Fibroblast of skin of right quadriceps (primary cell): ENCODE measurements at places on chromosomes 13 and 19.
A peak's percentile ranks its signal among the peaks of the same experiment; 100 is the strongest.

DNA sequence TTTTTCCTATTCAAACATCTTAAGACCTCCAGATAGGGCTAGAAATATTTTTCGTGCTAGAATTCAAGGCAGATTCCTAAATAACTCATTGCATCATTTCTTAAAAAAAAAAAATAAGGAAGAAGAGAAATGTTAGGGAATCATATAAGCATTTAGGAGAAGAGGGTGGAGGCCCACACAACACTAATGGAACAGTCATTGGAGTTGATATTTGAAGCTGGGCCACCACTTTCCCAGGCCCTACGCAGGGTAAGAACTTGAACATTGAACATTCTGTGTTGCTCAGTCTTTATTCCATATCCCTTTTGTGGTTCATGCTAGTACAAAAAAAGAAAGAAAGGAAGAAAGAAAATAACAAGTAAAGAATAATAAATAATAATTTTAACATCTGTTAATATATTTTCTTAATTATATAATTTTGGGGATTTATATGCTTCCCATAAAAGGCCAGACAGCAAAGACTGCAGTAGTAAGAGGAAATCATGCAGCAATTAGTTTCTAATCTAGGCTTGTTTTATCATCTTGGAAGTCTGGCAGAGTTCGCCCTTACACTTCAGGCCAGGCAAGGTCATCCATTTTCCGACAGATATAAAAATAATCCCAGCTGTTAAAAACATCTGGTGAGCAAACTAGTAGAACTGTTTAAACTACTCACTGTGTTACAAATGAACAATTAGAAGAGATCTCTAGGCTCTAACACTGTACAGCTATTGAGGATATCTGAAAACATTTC lies 127.7 kb downstream of the FRY start:
- no peak for DNase-seq

DNA sequence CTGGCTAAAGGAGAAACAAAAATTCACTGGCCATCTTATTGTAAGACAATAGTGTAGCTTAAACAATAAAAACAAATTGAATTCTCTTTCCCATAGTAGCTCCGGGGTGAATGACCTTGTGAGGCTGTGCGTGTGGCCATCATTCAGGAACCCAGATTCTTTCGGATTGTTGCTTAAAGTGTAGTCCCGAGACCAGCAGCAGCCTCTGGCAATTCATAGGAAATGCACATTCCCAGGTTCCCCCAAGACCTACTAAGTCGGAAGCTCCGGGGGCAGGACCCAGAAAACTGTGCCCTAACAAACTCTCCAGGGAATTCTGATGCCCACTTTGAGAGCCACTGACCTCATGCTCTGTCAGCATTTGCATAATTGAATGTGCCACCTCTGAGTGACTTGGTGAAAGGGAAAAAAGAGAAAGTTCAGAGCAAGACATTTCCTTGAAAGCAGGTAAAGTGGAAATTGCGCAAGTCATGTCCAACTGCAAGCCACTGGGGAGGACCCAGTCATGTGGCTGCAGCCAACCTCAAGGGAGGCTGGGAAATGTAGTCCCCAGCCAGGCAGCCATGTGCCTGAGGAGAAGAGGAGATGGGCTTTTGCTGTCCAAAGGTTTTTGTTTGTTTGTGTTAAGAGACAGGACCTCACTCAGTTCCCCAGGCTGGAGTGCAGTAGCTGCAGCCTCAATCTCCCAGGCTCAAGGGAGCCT lies 50.7 kb upstream of the PNMA8B start:
- no peak for DNase-seq

- peak; percentile 34 for DNase-seq
Observed at GRCh38 chr13:36673838-36674326, at the start of gene SERTM1. Gene SERTM1, plus strand, starts transcription at chr13:36674020. Its CDS starts 21,059 bp downstream, at chr13:36695079.

DNA sequence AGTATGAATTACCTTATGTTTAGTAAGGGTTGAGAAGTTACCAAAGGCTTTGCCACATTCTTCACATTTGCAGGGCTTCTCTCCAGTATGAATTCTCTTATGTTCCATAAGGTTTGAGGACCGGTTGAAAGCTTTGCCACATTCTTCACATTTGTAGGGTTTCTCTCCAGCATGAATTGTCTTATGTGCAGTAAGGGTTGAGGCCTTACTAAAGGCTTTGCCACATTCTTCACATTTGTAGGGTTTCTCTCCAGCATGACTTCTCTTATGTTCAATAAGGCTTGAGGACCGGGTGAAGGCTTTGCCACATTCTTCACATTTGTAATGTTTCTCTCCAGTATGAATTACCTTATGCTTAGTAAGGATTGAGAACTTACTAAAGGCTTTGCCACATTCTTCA lies 26.7 kb downstream of the ZNF728 start:
- DNase-seq: no peak

DNA sequence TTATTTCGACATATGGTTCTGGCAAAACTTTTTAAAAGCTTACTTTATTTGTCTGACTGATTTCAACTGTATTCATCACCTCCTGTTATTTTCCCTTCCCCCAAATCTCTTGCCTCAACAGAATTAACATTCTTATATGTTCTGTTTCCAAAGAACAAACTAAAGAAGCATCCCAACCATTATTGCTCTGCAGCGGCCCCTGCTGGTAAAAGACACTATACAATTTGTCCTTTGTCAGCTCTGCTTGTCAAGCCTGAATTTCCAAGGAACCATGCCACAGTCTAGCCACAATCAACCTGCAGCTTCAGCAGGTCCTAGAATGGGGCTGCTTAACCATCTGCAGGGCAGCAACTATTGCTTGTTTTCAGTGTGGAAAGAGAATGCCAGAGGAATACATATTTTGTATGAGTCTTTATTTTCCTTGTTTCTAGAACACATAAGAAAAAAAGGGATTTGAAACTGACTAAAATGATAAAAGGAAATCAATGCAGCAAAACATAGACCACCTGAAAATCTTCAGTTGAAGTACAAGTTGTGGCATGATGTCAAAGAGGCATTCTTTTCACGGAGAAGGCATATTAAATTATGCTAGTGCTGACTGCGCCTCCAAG lies 845.3 kb downstream of the DIAPH3 start:
- peak; percentile 69 for DNase-seq

DNA sequence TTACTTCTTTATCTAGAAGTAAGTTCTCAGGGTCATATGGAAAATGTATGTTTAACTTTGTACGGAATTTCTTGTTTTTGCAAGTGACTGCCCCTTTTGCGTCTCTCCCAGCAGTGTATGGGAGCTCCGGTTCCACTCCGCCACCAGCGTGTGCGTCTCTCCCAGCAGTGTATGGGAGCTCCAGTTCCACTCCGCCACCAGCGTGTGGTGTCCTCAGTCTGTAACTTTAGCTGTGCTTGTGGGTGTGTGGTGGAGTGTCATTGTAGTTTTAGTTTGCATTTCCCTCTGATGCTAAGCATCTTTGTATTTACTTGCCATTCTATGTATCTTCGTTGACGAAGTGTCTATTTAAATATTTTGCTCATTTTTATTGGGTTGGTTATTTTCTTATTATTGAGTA lies 2.4 kb downstream of the CUL4A start:
- DNase-seq: no peak

DNA sequence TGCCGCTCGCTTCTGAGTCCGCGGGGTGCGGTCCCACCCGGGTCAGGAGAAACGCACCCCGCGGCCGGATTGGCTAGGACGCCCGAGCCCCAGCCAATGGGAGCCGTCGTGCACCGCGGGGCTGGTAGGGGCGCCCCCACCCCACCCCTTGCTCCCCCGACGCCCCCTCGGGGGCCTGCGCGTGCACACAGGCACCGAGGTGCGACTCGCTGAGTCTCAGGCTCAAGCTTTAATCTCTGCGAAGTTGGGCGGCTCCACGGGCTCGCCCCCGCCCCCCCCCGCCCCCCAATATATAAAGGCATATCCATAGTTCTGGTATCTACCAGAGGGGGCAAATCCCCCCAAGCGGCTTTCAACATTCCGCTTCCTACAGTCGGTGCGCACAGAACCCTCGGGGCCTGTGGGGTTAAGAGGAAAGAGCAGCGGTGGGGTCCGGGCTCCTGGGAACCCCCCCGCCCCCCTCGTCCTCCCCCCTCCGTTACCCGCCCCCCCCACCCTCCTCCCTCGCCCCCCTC lies at the start of gene COX6B2:
TSS of gene COX6B2 (minus strand) at position 22 of the 515 bp plus-strand sequence. CDS start 198 bp downstream, outside the sequence.
- DNase-seq: no peak

- DNase-seq: no peak
Observed at GRCh38 chr13:75761369-75761768, 125.2 kb downstream of the LMO7 start.

DNA sequence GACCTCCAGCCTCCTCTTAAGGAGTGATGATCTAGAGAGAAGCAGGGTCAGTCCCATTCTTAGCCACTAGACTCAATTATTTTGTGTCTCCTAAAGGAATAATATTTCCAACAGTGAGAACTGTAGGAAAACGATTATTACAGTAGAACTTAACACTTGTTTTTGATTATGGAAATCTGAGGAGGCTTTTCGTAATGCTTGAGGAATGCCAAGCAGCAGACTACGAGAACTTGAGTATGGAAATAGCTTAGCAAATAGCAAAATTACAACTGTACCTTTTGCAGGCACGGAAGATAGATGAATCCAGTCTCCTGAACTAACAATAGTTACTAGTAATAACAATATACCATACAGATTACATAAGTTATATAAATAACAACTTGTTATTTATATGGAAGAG lies 12.2 kb downstream of the BRD4 start:
- DNase-seq: peak; percentile 86

DNA sequence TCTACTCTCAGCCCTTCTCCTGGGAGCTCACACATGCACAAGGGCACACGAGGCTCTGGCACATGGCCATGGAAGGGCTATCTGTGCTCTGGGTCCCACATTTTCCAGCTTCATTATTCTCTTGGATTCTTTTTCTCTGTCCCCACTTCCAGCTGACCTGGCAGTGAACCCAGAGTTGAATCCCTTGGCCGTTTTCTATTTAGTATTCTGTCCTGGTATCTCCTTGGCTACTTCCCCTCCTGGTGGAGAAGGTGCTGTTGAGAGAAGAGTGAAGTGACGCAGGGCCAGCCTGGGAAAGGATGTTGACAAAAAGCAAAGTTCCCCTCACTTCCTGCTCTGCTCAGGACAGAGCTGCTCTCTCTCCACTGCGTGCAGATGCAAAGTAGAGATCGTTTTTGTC lies 303.1 kb downstream of the IRS2 start:
- DNase-seq: no peak

GRCh38 chr19:4347521-4347920 lies 4.2 kb downstream of the MPND start:
- no peak for DNase-seq

GRCh38 chr13:30159446-30159839 lies 147.9 kb downstream of the KATNAL1 start:
- DNase-seq: peak; percentile 88

DNA sequence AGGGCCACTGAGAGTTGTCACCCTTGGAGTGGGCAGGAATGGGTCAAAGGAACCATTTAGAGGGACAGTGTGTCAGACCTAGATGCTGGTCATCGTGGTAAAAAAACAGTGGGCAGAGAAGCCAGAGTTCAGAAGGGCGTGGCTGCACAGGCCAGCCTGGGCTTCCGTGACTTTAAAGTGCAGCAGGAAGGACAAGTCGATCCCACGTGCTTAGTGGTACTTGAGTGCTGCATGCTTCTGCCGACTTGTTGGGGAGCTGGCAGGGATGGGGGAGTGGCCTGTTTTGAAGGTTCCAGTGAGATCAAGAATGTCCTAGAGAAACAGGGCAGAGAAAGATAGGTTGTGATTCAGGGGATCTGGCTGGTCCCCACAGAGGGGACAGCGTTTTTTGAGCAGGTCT lies 17.0 kb downstream of the LYL1 start:
- no peak for DNase-seq

DNA sequence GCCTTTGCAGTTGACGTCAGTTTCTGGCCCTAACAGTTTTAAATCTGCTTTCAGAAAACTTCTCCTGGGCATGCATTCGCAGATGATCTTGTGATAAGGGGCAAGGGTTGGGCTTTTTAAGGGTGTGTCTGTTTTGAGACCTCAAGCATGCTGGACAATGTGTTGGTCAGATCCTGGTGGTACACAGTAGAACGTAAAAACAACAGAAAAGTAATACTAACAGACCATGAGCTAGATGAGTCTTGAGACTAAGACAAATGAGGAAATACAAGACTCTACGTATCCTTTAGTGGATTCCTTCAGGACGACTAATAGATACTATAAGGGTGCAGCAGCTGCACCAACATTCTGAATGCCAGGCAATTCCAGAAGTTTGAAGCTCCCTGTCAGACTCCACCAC lies 237.6 kb downstream of the DNAJC15 start:
- peak; percentile 82 for DNase-seq

DNA sequence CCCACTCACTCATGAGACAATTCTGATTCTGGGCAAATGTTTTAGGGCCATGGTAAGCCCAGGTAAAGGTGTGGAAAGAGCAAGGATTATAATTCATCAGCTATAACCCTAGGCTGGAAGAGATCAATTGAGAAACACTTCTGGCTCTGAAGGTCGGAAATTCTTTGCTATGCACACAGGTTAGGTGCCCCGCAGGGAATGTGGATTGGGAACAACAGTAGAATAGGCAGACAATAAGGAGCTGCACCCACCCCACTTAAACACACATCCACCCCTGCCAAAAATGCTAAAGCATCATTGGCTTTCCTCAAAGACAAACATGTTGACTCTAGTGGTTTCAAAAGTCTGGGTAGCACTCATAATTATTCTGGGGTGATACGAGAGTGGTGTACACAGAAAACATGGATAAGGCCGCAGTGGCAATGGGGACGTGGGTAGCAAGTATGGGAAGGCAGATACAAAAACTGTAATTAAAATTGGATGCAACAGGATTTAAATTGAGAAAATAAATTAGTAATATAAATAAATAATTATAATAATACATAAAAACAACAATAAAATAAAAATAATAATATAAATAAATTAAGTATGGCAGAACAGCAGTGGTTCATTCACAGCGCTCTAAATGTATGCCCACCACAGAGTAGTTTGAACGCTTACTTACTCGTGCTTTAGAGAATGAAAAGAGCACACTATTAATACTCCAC lies 8.6 kb downstream of the EFNB2 start:
- DNase-seq: no peak

- no peak for DNase-seq
Observed at GRCh38 chr19:38951187-38951586, 20.4 kb downstream of the MRPS12 start.

DNA sequence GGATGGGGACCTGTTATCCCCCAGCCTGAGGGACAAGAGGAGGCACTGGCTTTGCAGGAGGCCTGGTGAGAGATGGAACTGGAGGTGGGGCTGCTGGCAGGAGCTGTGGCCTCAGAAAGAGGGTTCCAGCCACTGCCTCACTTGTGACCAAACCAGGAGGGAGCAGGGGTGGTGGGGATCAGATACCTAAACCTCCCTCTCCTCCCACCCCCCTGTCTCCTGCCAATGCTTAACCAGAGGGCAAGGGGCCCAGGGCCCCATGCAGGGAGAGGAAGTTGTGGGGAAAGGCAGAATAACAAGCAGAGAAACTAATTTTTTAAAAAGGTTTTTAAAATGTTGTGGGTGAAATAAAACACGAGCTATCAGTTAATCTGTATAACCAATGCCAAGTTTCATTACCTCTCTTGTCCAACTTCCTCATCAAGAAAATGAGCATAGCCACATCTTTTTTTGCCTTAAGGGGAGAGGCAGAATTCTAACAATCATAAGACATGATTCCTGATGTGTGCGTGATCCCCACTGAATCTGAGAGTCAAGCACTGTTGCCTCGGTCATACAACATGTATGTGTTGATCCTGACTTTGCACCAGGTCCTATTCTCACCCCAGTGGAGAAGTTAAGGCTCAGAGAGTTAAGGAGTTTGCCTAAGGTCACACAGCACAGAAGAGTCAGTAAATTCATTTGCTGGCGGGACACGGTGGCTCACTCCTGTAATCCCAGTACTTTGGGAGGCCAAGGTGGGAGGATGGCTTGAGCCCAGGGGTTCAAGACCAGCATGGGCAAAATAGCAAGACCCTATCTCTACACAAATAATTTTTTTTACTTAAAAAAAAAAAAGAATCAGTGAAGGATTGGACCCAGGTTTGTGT lies 12.9 kb downstream of the FXYD5 start:
- DNase-seq: no peak

- DNase-seq: no peak
Observed at GRCh38 chr19:21680671-21681070, 86.7 kb downstream of the ZNF100 start.
